Stimulated activated CD4-positive, alpha-beta T cell treated with anti-CD3 and anti-CD28 coated beads, Interleukin-1b, Interleukin-23, amount 100 ng/mL, for 1 hour (primary cell): ENCODE measurements at places on chromosomes 4 and X.
A peak's percentile ranks its signal among the peaks of the same experiment; 100 is the strongest.

GRCh38 chr4:159937595-159937994, 834.7 kb downstream of the RAPGEF2 start:
- DNase-seq: no peak

DNA sequence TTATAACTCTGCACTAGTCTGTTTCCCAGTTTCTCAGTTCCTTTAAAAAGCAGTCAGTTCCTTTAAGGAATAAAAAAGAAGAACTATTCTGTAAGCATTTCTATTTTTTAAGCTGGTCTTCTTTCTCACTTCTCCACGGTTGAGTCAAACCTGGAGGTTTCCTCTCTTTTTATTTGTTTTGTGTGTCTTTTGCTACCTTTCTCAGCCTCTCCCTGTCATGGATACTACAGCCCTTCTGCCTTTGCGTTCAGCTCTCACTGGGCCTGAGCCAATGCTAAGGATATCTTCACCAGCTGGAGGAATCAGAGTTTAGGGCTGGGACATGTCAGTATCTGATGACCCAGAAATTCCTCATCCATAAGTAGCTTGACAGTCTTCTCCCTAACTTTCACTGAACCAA, 49.7 kb upstream of the PRKX start:
- no peak for DNase-seq

GRCh38 chrX:33906971-33907370, 225.1 kb downstream of the FAM47A start:
- no peak for DNase-seq

- DNase-seq: no peak
Measured at GRCh38 chr4:22427675-22428074, 88.2 kb downstream of the ADGRA3 start.

DNA sequence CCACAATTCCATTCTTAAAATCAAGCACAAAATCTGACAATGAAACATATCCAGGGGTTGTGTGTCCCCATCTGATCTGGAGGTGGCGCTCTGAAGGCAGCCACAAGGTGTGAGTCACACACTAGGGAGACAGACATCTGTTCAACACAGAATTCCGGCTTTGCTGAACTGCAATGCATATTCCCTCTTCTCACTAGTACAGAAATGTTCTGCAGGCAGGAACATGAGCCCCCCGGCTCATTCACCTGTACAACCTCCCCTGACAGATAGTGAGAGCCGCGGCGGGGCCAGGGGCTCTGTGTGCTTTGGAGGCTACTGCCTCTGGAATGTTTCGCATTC, 41.9 kb downstream of the WDR1 start:
- no peak for DNase-seq

- no peak for DNase-seq
Measured at GRCh38 chr4:139808808-139809756, 143.5 kb downstream of the MGST2 start.

- no peak for DNase-seq
Measured at GRCh38 chr4:89489338-89489771, 181.8 kb upstream of the GPRIN3 start.

GRCh38 chr4:4506961-4507360, 34.9 kb downstream of the STX18 start:
- no peak for DNase-seq

- no peak for DNase-seq
Measured at GRCh38 chrX:110045421-110045820, 42.5 kb downstream of the TMEM164 start.

- DNase-seq: no peak
Measured at GRCh38 chr4:3767570-3768288, 1.5 kb downstream of the ADRA2C start.

DNA sequence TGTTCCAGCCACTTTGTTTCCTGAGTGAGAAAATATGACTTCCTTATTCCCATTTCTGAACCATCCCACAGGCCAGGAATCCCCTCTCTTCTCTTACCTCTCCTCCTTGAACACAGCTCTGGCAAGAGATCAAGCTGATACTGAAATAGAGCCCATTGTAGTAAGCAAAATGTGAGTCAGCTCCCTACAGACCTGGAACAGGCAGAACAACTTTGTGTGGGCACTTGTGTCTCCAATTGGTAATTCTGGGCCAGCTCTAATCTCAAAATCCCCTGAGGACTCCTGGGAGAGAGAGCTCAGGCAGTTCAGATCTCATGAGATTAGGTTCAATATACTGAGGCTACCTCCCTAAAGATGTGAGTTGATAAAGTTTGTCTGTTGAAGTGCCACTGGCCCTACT, 213.5 kb downstream of the GUCY2F start:
- no peak for DNase-seq

- DNase-seq: no peak
Measured at GRCh38 chr4:123583043-123583442, 186.4 kb downstream of the SPRY1 start.

GRCh38 chr4:72679666-72680065, 110.6 kb upstream of the ADAMTS3 start:
- DNase-seq: no peak

GRCh38 chr4:110049951-110050925, 137.6 kb downstream of the EGF start:
- DNase-seq: peak; percentile 24

GRCh38 chr4:113452868-113453620, 308.5 kb downstream of the CAMK2D start:
- DNase-seq: no peak

GRCh38 chrX:38641197-38641596, 79.9 kb downstream of the TSPAN7 start:
- DNase-seq: no peak

DNA sequence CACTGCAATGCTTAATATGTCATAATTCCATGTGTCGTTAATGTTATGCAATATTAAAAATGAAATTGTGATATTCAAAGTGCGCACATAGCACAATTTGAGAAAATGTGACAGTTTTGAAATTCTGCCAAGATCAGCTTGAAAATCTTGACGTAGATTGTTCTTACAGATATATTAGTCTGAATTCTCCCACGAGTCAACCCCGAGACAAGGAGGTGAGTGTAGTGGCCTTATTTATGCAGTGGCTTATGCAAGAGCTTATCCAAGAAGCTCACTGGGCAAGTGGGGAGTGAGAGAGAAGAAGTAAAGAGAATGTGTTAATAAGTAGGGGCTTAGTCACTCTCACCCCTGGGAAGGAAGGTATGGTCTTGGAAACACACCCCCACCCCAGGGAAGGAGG, 286.1 kb upstream of the STS start:
- DNase-seq: no peak

GRCh38 chr4:151199319-151200190, 77.4 kb upstream of the PRSS48 start:
- no peak for DNase-seq

DNA sequence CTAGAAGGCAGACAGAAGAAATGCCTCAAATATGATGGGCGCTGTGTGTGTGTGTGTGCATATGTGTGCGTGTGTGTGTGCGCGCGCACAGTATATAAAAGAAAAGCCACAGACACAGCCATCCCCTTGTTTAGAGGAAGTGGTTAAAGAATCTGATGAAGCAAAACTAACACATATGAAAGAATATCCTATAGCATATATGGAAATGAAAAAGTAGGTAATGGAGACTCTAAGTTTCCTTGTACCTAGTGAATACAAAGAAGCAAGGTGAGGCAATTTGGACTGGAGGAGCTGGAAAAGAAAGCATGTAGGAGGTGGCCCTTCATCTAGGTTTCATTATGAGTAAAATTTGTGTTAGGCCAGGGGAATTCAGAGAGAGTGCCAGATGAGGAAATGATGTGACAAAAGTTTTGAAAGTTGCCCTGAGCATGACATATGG, 58.6 kb upstream of the MCF2 start:
- no peak for DNase-seq

DNA sequence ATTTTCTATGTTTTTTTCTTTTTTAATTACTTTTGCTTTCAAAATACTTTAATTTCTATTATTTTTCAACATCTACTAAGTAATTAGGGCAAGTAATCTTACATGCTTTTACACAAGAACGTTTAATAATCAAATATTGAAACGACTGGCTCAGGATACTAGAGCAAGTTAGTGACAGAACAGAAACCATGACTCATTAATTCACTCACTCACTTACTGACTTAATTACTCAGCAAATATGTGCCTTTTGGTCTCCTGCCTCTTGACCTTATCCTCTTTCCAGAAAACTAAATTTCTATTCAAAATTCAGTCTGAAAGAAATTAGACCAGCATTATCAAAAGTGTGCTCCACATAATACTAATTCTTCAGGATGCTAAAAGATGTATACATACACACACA, 314.9 kb upstream of the TEX13C start:
- no peak for DNase-seq

DNA sequence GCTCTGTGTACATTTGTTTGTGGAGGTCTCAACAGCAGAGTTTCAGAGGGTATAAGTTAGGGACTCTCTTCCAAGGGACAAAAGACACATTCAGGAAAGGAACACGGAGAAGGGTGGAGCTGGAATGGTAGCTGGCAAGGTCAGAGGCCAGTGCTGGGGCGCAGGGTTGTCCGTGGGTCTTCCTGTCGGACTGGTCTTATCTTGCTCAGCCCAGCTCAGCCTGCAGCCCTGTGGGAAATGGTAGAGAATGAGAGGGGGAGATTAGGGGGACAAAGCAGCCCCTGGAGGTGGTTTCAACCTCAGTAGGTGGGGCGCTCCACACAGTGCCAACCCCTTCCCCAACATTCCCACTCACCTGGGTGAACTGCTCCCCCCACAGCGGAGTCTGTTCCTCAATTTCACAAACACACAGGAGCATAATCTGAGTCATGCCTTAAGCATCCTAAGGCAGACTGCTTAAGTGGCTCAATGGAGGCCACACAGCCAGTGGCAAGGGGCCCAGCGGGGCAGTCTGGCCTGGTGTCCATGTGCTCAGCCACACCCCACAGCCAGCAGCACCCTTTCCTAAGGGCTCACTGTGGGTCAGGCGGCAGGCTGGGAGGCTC, 6.9 kb upstream of the HDAC6 start:
- no peak for DNase-seq

GRCh38 chr4:153647975-153648374, 36.1 kb upstream of the TLR2 start:
- no peak for DNase-seq

DNA sequence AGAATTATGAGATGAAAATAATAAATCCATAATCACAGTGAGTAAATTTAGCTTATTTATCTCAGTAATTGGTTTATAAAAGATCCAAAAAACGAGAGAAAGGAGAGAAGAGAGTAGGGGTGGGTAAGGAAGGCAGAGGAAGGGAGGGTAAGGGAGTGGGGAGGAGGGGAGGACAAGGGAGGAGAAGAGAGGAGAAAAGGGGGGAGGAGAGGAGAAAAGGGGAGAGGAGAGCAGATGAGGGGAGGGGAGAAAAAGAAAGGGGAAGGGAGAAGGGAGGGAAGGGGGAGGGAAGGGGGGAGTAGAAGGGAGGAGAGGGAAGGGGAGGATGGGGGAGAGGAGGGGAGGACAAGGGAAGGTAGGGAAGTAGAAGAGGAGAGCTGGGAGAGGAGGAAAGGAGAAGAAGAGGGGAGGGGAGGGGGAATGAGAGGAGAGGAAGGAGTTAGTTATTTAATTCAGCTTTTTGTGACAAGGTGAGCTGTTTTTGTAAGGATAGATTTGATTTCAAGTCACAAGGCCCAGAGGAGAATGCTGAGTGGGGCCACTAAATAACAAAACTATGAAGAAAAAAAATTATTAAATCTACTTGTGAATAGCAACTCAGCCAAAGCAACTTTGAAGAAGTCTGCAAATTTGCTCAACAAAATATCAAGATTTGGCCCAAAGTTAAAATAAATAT, 454.3 kb downstream of the ARAP2 start:
- no peak for DNase-seq

DNA sequence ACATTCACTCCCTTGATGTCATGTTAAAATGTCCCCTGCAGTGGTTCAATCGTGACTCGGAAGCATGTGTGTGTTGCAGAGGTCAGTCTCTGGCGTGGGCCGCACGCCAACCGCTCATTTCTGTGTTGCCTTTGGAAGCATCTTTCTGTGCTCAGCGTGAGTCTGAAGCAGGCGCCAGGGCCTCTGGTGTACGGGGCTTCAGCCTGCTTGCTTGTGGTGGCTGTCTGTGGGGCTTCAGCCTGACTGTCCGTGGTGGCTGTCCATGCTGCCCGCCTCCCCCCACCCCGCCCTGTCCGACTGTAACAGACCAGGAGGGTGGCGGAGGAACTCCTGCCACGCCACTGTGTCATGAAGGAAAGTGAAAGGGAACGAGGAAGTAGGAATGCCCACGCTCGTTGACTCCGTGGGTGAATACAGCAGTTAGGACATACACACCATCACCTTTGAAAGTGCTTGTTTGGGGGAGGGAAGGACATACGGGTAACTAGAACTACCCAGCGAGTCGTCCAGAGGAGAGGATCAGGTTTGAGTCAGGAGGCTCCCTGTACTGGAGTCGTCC, 14.7 kb upstream of the CLCN4 start:
- no peak for DNase-seq
